ENCODE measurements at places on chromosomes 6 and 20.

GRCh38 chr20:10672624-10673127, 1.1 kb downstream of the JAG1 start:
- no peak for DNase-seq

- peak; percentile 31 for DNase-seq
These were observed 710 bp downstream of the BTBD9 start for GRCh38 chr6:38638941-38639497.

GRCh38 chr6:121550491-121551010, 115.1 kb downstream of the GJA1 start:
- DNase-seq: no peak

DNA sequence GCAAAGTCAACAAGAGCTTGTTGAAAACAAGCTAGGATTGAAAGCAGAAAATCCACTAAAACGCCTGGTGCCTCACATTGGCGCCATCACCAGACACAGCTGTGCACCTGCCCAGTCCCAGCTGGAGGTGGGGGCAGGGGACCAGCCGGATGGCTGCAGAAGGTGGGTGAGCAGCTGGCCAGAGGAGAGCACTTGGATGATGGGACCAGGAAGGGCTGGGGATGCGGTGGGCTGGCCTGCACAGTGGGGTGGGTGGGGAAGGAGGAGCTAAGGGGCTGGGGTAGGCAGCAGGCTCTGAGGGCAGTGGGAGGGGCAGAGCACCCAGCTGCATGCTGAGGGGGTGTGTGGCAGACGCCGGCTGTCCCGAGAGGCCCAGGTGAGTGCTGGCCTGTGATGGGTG, 7.1 kb downstream of the CABLES2 start:
- no peak for DNase-seq

DNA sequence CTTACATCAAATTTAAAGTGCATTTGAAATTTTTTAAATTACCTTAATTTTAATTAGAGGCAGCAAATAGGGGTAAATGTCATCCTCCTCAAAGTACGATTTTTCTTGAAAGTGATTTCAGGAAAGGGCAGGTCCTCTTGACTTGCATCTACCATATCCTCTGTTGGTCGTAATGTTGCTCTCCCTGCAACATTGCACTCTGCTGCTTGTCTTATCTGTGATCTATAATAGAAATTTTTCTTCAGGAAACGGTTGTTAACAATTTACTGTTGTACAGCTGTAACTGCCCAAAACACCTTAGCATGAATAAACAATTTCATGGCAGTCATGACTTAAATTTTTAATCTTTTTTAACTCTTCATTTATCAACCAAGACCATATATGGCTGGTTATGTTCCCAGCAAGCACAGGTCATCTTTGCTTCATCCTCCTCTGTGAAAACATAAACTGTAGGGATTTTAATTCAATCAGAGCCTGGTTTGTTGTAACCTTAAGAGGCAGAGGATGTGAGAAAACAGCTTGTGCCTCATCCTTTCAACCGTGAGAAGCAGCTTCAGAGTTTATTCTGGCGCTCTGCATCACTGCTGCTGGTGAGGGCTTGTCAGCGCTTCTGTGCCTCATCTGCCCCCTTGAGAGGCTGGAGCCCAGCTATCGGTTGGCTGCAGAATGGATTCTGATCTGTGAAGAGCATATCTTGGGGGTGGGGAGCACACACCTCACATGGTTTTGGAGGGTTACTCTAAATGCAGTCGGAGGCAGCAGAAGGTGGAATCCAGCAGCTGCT, 56.0 kb downstream of the CTNNBL1 start:
- DNase-seq: no peak

GRCh38 chr6:51972659-51973058, 114.8 kb downstream of the PKHD1 start:
- DNase-seq: no peak

DNA sequence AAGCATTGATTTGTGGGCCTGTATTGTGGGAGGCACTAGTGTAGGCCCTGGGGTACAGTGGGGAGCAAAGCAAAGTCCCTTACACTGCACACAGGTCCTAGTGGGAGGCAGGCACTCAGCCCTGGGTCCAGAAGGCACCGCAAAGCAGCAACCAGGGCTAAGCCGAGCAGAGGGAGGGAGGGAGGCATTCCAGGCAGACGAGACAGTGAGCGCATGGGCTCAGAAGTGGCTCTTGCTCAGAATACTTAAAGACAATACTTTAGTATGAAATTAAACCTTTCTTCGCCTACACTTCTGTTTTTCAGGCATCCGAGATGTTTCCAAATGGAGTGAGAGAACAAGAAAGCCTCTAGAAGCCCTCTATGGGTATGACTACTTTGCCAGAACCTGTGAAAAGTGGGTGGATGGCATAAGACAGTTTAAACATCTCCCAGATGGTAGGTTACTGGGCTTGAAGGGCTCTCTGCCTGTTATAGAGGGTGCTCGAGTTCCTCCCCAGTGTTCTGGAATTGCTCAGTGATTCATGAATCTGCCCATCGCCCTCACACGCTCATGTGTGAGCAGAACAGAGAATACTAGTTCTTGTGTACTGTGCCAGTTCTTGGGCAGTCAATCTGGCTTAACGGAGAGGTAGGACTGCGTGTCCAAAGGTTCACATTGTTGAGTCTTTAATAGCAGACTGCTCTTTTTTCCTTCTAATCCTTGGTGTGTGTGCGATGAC, 18.7 kb downstream of the BPHL start:
- DNase-seq: no peak

DNA sequence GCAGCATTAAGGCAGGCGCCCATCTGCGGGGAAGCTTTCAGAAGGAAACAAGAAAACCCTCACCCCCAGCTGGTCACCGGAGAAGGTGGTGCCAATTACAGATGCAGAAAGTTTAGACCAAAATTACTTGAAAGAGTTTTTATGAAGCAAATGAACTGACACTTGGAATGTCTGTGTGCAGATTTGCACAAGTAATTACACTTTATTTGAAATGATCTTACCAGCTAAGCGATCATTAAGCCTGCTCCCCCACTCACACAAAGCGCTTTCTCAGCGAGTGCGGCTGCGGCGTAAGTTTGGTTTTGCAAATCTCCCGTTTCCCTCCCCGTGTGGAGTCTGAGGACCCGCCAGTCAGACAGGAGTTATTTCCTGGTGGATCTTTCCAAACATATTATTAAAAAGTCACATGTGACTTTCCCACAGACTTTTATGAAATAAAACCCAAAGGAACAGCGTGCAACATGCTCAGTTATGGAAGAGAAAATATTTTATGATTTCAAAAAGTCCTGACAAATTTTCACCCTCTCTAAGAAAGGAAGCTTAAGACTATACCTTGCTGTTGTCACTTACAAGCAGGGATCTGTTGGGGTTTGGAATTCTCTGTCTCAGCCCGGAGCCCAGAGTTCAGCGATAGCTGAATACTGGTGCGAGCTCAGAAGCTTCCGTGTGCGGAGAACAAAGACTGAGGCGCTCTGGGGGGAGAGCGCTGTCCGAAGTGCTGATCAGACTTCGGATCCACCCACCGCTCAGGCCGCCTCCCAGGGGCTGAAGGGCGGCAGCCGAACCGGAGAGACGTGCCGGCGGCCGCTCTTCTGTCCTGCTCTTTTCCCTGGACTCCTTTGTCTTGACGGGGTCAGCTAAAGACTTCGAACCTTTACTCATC, 2.7 kb upstream of the MYT1 start:
- DNase-seq: no peak

DNA sequence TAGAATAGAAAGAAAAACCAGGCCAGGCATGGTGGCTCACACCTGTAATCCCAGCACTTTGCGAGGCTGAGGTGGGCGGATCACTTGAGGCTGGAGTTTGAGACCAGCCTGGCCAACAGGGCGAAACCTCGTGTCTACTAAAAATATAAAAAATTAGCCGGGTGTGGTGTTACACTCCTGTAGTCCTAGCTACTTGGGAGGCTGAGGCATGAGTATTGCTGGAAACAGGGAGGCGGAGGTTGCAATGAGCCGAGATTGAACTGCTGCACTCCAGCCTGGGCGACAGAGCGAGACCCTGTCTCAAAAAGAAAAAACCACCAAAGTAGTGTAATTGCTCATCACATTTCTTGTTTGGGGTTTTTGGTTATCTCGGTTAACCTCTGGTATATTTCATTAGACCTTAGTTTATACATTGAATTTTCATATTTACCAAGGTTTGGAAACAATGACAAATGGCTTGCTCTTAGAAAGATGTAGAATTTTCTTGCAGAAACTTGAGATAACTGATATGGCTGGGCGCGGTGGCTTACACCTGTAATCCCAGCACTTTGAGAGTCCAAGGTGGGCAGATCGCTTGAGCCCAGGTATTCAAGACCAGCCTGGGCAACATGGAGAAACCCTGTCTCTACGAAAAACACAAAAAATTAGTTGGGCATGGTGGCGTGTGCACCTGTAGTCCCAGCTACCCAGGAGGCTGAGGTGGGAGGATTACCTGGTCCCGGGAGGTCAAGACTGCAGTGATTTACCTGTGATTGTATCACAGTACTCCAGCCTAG, 14.2 kb downstream of the ITCH start:
- DNase-seq: no peak

Data from globus pallidus (tissue), 1 donor.